ENCODE measurements at places on chromosomes 12 and 14.

- DNase-seq = no peak
These were observed 176.3 kb downstream of the KSR2 start for GRCh38 chr12:117792471-117792870.

- DNase-seq = no peak
These were observed 23.6 kb upstream of the C12orf71 start for GRCh38 chr12:27105746-27106536.

DNA sequence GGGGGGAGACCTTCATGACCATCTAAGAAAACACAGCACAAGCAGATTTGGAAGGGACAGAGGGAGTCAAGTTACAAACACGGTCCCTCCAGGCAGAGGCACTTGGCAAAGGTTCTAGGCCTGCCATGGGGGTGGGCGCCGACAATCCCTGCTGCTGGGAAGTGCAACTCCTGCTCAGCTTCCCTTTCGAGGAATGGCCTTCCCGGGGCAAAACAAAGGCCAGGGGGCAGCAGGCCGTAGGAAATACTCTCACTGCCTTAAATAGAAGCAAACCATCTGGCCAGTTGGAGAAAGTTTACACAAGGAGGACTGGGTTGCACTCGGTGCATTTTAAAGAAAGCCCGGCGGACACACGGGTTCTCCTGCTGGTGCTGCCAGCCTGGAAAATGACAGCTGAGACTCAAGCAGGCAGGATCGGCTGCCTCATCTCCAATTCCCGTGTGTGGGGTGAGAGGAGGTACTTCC is 65.8 kb downstream of the ITPK1 start:
- no peak for DNase-seq

GRCh38 chr14:88195676-88196075 is 127.4 kb downstream of the KCNK10 start:
- DNase-seq = no peak

- peak; percentile 77 for DNase-seq
These were observed 1.2 kb downstream of the PRMT8 start for GRCh38 chr12:3491938-3492792.

- no peak for DNase-seq
These were observed 30.6 kb upstream of the ULK1 start for GRCh38 chr12:131863711-131864396.

- no peak for DNase-seq
These were observed 8.9 kb downstream of the RSRC2 start for GRCh38 chr12:122517877-122518276.

GRCh38 chr14:85909581-85909980 is 379.6 kb downstream of the FLRT2 start:
- DNase-seq = no peak

- DNase-seq = no peak
These were observed 874 bp downstream of the CDC42BPB start for GRCh38 chr14:103056322-103057027.

DNA sequence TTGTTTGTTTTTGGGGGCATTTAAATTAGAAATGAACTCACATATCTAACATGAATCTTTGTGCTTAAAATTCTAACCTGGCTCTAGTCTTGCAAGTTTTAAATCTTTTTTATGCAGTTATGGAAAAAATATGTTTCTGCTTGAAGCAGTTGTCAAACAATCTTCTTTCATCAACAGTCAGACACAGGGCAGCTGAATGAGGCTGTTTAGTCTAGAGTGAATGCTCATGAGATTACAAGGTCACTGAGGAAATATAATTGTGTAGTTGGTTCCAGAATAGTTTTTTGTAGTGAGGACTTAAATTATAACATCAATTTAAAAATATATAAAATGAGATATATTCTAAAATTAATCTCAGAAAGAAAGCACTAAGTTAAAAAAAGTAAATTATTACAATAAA is 76.5 kb downstream of the TRMT5 start:
- DNase-seq = no peak

All from activated CD8-positive, alpha-beta memory T cell treated with anti-CD3 and anti-CD28 coated beads for 24 hours (primary cell).